Activated CD4-positive, alpha-beta T cell treated with anti-CD3 and anti-CD28 coated beads, Interleukin-2, amount 10 ng/mL, durations not matched to agents 7 days and 5 days (primary cell): ENCODE measurements at places on chromosomes 12 and 14. TPM values are rescaled to one million over a fixed set of nuclear protein-coding genes. Genes with fewer than 3 reads are reported as not detected.

DNA sequence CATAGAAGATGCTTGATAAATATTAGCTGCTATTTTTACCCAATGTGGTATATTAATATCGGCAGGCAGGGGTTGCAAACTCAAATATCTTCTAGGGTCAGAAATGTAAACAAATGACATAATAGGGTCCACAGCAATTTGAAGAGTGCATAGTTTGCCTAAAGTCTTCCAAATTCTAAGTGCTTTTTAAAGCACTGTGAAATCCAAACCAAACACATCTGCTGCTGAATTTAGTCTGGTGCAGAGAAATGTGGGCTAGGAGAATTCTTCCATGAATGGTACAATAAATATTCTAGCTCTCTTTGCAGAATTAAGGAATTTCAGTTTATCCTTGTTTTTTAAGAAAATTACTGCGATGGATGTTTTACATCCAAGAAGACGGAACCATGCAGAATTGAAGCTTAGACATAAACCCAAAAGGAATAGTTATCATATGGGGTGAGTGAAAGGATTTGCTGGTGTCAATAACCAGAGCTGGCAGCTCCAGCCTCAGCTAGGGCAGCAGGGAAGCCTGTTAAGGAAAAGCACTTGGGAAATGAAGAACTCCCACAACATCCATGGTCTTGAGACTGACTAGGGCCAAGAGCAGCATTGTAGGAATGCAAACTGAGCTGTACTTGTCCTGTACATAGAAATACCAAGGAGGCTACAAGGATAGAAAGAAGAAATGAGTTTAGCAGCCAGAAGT is 65.5 kb downstream of the PTPRR start:
- H3K27ac ChIP-seq, result no peak overlapping the region
- no peaks in the 10 kb centered on the region for H3K4me1 ChIP-seq
- no peaks in the 10 kb centered on the region for H3K36me3 ChIP-seq
- H3K4me3 ChIP-seq, result no peak overlapping the region
- DNase-seq, result no peak

DNA sequence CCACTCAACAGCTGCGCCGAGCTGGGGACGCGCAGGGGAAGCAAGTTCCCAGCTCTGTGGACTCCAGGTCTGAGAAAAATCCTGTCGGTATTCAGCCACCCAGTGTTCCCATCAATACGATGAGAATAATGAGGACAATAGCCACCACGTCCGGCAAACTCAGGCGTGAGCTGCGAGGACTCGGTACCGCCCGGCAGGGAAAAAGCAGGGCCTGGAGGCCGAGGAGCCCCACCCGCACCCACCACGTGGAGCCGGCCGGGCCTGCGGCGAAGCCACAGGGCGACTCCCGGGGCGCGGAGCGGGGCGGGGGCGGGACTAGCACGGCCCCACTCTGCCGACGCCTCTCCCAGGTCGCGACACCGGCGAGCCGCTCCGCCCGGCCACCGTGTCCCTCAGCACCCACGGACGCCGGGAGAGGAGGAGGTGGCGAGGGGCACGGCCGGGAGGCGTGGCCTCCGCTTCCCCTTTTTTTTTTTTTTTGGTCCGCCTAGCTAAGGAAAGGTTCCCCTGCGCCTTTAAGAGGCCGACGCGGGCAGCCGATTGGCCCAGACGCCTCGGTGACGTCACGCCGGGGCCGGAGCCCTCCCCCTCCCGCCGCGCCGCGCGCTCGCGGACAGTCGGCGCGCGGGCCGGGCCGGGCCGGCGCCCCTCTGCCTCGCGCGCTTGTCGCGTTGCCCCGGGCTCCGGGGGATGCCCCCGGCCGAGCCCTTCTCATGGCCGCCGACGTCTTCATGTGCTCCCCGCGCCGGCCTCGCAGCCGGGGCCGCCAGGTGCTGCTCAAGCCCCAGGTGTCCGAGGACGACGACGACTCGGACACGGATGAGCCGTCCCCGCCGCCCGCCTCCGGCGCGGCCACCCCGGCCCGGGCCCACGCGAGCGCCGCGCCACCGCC is at the start of gene MLXIP:
MLXIP (plus strand) TSS at position 616 of the 892 bp plus-strand sequence; CDS start at position 714, 98 bp downstream.
- H3K27ac ChIP-seq, result peak within 1 kb of the TSS; percentile 91
- peak within 1 kb of the TSS; percentile 92 for H3K4me3 ChIP-seq
- H3K4me1 ChIP-seq, result peaks cover 49% of the 10 kb centered on the region
- H3K27me3 ChIP-seq, result peaks cover 2% of the 10 kb centered on the region

DNA sequence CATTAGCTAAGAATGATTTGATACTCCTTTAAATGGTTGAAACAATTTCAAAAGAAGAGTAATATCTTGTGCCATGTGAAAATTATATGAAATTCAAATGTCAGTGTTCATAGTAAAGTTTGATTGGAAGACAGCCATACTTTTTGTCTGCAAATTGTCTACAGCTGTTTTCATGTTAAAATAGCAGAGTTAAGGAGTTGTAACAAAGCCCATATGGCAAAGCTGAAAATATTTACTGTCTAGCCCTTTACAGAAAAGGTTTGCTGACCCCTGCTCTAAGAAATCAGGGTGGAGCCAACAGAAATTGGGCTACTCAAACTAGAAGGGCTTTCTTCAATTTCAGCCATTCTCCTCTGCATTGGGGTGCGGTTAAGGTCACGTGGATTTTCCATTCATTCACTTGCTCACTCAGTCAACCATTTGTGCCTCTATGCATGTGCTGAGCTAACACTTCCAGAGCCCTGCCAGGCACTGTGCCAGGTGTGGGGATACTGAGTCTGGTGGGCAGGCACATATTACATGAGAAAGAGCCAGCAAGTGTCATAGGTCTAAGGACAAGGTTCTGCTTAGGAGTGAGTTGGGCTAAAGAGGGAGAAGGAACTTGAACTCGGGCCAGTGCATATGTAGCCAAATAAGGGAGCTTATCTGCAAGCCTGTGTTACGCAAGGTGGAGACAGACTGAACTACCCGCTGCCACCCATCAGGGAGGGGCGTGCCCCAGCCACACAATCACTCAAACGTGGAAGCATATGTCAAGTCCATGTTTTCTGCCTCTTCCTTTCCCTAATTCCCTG is 139.8 kb upstream of the NOS1 start:
- H3K27ac ChIP-seq, result no peak overlapping the region
- no peaks in the 10 kb centered on the region for H3K4me1 ChIP-seq
- no peaks in the 10 kb centered on the region for H3K27me3 ChIP-seq
- DNase-seq, result no peak
- no peak overlapping the region for H3K4me3 ChIP-seq

C14orf39 gene
- total RNA-seq, result not detected

MYO1A gene
- 1.4 TPM for total RNA-seq

DNA sequence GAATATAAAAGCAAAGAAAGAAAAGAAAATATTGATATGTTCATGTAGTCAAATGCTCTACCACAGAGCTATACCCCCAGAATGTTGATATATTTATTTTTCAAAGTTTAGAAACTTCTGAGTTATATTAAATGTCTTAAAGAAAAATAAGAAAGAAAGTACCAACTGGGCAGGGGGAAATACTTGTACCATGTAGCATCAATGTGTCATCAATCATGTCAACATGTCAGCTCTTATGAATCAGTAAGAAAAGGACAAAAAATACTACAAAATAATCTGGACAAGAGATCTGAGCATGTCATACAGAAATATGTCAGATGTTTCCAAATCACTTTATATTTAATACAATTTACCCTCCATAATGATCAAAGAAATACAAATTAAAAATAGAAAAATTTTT is 595.1 kb upstream of the ATP2B1 start:
- H3K36me3 ChIP-seq, result no peaks in the 10 kb centered on the region
- peaks cover 9% of the 10 kb centered on the region for H3K4me1 ChIP-seq
- no peak overlapping the region for H3K27ac ChIP-seq
- H3K27me3 ChIP-seq, result peaks cover 8% of the 10 kb centered on the region

SLC7A7 gene
- total RNA-seq, result 0.69 TPM

CMTM5 gene
- not detected for total RNA-seq

DNA sequence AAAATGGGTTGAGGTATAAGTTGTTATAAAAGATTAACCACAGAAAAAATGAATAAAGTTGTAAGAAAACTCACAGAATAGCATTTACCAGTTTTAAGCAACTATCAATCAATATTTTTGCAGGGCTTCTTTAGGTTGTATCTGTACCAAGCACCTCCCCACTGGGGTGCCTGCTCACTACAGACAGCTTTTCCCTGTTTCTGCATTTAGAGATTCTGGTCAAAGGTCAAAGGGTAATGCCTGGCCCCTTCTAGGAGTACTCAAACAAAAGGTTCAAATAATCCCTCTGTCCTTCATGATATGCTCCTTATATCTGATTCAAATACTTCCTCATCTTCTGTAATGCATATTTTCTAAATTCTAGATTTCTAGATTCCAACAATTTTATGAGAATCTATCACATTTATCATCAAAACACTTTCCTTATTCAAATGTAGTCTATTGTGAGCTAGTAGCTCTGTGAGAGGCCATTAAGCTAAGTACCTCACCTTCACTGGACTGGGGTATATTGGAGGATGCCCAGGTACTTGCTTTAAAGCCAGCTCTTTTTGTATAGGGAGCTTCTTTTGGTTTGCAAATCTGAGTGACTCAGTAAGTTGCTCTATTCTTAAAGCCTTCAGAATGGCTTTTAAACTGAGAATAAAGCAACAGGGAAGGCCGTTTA is 120.7 kb upstream of the PTPRB start:
- H3K4me3 ChIP-seq, result no peak overlapping the region
- H3K36me3 ChIP-seq, result no peaks in the 10 kb centered on the region
- H3K27ac ChIP-seq, result no peak overlapping the region
- H3K27me3 ChIP-seq, result peaks cover 7% of the 10 kb centered on the region
- DNase-seq, result no peak
- no peaks in the 10 kb centered on the region for H3K4me1 ChIP-seq

VASH1 gene
- 2.1 TPM for total RNA-seq

KRT2 gene
- total RNA-seq, result 0.10 TPM

GRCh38 chr12:93042283-93042682 is 113.2 kb upstream of the EEA1 start:
- H3K27me3 ChIP-seq, result no peaks in the 10 kb centered on the region
- no peak for DNase-seq
- H3K36me3 ChIP-seq, result no peaks in the 10 kb centered on the region
- H3K4me3 ChIP-seq, result no peak overlapping the region
- H3K4me1 ChIP-seq, result no peaks in the 10 kb centered on the region

IAPP gene
- total RNA-seq, result not detected

DNA sequence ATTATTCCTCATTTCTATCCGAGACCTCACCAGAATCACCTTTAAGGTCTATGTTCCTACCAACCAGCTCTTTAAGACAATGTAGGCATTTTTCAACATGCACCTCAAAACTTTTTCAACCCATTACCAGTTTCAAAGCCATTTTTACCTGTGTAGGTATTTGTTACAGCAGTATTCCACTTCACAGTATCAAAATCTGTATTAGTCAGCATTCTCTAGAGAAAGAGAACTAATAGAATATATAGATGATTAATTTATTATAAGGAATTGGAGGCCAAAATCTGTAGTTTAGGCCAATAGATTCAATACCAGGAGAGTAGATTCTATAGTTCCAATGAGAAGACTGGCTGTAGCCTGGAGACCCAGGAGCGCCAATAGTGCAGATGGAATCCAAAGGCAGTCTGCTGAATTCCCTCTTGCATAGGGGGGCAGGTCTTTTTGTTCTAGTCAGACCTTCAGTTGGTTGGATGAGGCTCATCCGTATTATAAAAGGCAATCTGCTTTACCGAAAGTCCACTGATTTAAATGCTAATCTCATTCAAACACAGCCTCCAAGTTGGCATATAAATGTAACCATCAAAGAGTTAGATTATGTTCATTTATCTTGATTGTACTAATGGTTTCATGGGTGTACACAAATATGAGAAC is 151.6 kb upstream of the SYT1 start:
- no peak overlapping the region for H3K27ac ChIP-seq
- no peak overlapping the region for H3K4me3 ChIP-seq
- DNase-seq, result no peak
- H3K27me3 ChIP-seq, result no peaks in the 10 kb centered on the region
- no peaks in the 10 kb centered on the region for H3K4me1 ChIP-seq

GRCh38 chr12:52229836-52230343 is 3.2 kb upstream of the KRT7 start:
- H3K4me3 ChIP-seq, result no peak overlapping the region
- H3K4me1 ChIP-seq, result no peaks in the 10 kb centered on the region
- H3K27me3 ChIP-seq, result peaks cover 74% of the 10 kb centered on the region
- H3K27ac ChIP-seq, result no peak overlapping the region

- no peak overlapping the region for H3K4me3 ChIP-seq
- no peaks in the 10 kb centered on the region for H3K4me1 ChIP-seq
- H3K27me3 ChIP-seq, result peaks cover 14% of the 10 kb centered on the region
- no peak for DNase-seq
These were observed 27.3 kb upstream of the STRAP start for GRCh38 chr12:15854916-15855315.

DNA sequence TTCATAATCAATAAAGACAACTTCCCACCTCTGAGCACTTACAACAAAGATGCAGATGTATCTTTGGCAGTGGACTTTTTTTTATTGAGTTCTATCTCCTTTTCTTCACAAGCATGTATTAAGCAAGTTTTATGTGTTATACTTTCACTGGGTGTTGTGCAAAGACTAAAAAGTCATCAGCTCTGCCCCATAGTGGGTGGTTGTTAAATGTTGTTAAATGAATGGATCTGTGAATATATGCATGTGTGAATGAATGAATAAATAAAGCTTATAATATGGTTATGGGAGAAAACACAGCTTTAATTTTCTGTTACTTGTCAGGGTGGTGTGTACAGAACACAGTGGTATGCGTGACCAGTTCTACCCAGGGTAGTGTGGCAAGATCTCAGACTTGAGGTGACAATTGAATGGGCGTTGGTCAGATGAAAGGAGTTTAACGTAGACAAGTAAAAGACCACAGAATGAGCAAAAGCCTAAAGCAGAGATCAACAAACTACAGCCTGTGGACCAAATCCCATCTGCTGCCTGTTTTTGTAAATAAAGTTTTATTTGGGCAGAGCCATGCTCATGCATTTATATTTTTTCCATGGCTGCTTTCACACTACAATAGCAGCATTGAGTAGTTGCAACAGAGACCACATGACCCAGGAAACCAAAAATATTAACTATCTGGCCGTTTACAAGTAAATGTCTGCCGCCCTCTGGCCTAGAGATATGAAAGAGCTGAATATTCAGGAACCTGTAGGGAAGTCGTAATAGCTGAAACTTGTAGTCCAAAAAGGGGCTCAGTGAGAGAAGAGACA is 207.4 kb upstream of the EEA1 start:
- no peaks in the 10 kb centered on the region for H3K27me3 ChIP-seq
- no peak overlapping the region for H3K27ac ChIP-seq
- H3K4me1 ChIP-seq, result peaks cover 19% of the 10 kb centered on the region
- no peak overlapping the region for H3K4me3 ChIP-seq

GRCh38 chr14:36194663-36195062 is 18.1 kb upstream of the PTCSC3 start:
- H3K36me3 ChIP-seq, result no peaks in the 10 kb centered on the region
- no peak overlapping the region for H3K27ac ChIP-seq
- no peaks in the 10 kb centered on the region for H3K4me1 ChIP-seq
- no peak for DNase-seq
- H3K4me3 ChIP-seq, result no peak overlapping the region

- no peak overlapping the region for H3K4me3 ChIP-seq
- H3K27me3 ChIP-seq, result no peaks in the 10 kb centered on the region
- no peak overlapping the region for H3K27ac ChIP-seq
- no peak for DNase-seq
- H3K36me3 ChIP-seq, result peaks cover 46% of the 10 kb centered on the region
- H3K4me1 ChIP-seq, result no peaks in the 10 kb centered on the region
These were observed 174.2 kb downstream of the ESR2 start for GRCh38 chr14:64119980-64120379.

- H3K36me3 ChIP-seq, result no peaks in the 10 kb centered on the region
- no peak overlapping the region for H3K4me3 ChIP-seq
- no peak for DNase-seq
- H3K4me1 ChIP-seq, result no peaks in the 10 kb centered on the region
- no peaks in the 10 kb centered on the region for H3K27me3 ChIP-seq
- no peak overlapping the region for H3K27ac ChIP-seq
These were observed 68.7 kb downstream of the PLEKHA5 start for GRCh38 chr12:19198272-19198671.
